ENCODE measurements at places on chromosomes 11 and 22.
A peak's percentile ranks its signal among the peaks of the same experiment; 100 is the strongest.

- DNase-seq, result no peak
These were observed 33.8 kb downstream of the TECTA start for GRCh38 chr11:121134741-121135312.

DNA sequence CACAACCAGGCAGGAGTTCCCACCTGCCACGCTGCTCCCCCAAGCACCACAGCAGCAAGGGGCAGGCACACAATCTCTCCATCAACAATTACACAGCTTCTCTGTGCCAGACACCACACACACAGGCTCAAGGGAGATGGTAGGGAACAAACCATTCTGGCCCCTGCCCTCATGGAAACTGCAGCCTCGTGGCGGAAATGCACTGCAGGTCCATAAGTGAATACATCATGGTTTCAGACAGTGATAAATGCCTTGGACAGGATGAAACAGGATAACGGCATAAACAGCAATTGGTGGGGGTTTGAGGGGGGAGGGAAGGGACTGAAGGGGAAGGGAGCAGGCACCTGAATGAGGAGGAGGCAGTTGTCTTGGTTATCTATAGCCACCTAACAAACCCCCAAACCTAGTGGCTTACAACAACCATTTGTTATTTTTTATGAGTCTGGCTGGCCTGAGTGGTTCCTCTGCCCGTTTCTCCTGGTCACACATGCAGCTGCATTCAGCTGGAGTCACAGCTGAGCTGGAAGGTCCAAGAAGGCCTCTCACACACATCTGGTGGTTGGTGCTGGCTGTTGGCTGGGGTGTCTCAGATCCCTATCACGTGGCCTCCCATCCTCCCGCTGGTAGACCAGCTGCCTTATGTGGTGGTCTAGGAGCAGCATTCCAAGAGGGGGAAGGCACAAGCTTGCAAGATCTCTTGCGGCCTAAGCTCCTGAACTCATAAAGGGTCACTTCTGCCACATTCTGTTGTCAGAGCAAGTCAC lies 15.0 kb upstream of the YWHAH start:
- no peak for DNase-seq

DNA sequence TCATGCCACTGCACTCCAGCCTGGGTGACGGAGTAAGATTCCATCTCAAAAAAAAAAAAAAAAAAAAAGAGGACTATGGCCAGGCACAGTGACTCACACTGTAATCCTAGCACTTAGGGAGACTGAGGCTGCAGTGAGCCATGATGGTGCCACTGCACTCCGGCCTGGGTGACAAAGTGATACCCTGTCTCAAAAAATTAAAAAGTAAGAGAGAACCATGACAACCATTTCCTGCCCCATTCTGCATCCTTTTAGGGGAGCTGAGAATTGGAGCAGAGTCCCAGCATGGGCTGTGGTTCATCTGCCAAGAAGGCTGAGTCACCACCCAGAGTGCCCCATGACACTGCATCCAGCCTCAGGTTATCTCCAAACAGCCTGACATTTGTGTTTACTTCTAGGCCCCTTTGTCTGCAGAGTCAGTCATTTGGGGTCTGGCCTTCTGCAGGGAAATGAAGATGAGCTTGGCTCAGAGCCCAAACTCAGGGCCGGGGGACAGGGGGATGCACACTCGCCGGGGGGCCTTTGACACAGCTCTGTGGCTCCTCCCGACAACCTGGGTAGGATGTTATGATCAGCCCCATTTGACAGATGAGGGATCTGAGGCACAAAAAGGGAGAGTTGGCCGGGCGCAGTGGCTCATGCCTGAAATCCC lies 4.7 kb downstream of the CSDC2 start:
- no peak for DNase-seq

- DNase-seq, result no peak
These were observed 84.2 kb downstream of the CTTN start for GRCh38 chr11:70482529-70482917.

DNA sequence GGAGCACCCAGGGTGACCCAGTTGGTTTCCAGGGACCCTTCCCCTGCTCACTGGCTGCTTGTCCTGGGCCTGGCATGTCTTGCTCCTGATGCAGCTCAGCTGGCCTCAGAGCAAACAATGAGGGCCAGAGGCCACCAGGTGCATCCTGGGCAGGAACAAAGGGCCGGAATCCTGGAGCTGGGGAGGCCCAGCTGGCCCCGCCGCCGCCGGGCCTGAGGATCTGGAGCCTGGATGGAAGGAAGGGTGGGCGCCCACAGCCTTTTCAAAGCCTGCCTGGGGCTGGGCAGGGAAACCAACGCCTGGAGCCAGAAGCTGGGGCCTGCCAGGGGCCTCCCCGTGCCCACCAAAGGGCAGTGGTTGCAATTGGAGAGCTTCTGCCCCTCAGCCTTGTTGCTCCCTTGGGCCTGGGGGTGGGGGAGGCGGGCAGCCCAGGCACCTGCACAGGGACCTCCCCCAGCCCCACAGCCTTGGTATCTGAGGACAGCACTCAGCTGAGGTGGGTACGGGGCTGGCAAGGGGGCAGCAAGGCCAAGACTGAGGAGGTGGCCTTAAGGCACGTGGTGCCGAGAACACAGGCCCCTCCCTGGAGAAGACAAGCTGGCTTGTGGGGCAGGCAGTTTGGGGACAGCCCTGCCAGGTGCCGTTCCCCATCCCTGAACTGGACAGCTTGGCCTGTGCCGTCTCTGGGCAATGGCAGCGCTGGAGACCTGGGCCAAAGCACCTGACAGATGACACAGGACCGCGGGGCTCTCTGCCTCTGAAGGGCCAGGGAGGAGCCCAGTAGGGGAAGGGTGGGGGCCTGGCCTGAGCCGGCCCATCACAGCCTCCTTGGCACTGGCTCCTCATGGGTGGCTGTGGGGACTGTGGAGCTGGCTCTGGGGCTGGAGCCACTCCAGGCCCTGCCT lies 7.1 kb upstream of the ADORA2A start:
- DNase-seq, result no peak

- no peak for DNase-seq
These were observed 288.1 kb upstream of the SORL1-AS1 start for GRCh38 chr11:121740902-121741301.

DNA sequence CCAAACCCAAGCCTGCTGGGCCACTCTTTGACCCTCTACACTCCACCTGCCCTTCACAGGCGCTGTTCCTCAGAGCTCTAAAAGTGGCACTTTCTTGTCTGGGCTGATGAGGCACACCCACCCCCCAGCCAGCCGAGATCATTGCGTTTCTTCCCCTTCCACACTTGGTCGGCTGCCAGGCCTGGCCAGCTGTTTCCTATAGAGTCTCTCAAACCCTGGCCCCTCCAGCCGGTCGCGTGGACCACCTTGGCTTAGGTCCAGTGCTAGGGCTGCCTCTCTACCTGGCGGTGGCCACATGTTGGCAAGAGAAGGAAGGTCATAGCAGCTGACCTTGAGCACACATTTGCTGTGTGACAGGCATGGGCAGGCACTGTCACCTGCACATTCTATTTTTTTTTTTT lies 60.6 kb downstream of the PPP6R2 start:
- no peak for DNase-seq

DNA sequence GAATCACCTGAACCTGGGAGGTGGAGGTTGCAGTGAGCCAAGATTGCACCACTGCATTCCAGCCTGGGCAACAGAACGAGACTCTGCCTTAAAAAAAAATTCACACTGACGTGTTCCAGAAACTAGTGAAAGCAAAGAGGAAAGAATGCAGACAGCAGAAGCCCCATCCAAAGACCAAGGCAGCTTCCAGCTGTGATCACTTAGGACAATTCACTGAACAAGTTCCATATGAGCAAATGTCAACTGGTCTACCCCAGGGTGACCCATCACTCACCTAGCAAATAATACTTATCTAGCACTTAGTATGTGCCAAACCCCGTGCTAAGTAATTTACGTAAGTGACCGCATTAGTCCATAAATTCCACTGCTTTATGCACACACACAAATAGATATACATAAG lies 138.9 kb downstream of the LARGE1 start:
- no peak for DNase-seq

GRCh38 chr11:88398372-88398771 lies 60.8 kb upstream of the CTSC start:
- DNase-seq, result no peak

GRCh38 chr11:8092587-8093424 lies 11.8 kb downstream of the TUB start:
- peak; percentile 40 for DNase-seq

DNA sequence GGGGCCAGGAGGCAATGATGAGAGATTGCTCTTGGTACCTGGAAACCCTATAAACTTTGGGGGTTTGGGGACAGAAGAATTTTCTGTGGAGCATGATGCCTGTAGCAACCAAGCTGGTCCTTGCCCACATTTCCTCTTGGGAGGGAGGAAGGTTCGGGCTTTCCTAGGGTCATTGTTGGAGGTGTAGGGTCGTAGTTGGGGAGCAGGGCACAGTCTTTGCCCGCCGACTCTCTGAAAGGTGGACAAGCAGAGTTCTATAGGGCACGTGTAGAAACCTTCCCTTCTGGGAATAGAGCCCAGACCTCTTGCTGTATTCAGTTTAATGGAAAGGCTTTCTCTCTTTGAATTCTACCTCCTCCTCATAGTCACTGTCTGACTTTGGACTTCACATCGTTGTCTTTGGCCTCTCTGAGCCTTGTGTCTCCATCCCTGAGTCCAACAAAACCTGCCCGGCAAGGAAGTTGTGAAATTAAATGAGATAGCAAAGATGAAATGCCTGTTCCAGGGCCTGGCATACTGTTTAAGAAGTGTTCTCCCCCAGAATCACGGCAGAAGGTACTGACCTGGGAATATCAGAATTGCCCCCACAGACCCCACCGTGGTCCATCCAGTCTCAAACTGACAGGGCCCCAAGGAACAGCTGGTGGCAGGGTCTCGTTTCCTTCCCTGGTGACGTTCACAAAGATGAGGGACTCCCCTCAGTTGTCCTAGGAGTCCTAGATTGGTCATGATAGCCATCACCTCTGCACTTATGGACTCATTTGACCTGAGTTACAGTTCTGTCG lies 1.6 kb downstream of the PRDM11 start:
- DNase-seq, result no peak

GRCh38 chr11:83044958-83045712 lies 26.6 kb downstream of the RAB30 start:
- DNase-seq, result no peak

- no peak for DNase-seq
These were observed at the start of gene PATE4 for GRCh38 chr11:125833016-125833415. PATE4 (plus strand) TSS chr11:125833316; CDS start chr11:125833360, 44 bp downstream.

GRCh38 chr22:38954414-38955043 lies 2.9 kb upstream of the APOBEC3A start:
- DNase-seq, result no peak

- DNase-seq, result no peak
These were observed 745.7 kb downstream of the FAM181B start for GRCh38 chr11:81987829-81988472.

DNA sequence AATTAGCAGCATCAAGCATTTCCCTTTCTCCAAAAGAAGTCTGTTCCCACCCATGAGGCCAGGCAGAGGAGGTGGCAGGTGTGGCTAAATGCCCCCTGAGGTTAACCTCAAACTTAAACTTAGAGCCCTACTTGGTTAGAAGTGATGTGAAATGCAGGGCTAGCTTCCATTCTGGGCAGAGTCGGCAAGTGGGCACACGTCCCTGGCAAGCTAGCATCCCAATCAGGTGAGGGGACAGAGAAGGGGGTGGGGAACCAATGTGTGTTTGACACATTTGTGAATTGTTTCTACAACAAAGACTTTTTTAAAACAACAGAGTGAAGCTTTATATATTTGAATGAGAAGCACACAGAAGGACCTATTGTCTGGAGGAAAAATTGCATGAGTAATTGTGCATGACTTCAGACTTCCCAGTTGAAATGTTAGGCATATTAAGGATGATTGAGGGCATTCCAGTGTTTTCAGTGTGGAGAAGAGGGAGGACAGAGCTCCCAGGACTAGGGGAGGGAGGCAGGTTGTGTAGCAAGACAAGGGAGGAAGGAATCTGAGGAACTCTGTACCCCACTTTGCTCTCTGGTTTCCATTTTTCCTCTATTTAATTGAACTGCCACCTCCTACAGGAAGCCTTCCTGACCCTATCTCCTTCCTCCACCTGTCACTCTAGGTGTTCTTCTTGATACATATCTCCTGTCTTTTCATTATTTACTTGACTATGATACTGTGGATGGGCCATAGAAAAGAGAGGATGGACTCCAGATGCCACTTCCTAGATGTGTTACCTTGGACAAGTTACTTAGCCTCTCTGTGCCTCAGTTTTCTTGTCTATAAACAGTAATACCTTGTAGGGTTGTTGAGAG lies 83.3 kb upstream of the PICALM start:
- no peak for DNase-seq

DNA sequence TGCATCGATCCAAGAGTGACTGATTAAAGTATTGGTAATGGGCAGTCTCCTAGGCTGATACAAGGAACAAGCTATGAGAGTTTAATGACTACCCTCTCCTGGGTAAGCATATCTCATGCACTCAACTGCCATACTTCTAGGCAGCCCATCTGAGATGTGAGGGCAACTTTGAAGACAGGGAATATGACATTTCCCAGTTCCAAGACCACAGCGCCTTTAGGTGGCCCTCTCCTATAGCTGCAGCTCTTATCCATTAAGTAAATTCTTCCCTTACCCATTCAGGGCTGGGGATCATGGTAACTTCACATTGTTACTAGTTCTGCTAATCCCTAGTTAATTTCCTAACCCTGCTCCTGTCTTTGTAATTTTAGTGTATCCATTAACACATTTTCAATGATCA lies 157.3 kb upstream of the CTSC start:
- no peak for DNase-seq

- no peak for DNase-seq
These were observed 189.6 kb downstream of the DSCAML1 start for GRCh38 chr11:117607449-117607848.

DNA sequence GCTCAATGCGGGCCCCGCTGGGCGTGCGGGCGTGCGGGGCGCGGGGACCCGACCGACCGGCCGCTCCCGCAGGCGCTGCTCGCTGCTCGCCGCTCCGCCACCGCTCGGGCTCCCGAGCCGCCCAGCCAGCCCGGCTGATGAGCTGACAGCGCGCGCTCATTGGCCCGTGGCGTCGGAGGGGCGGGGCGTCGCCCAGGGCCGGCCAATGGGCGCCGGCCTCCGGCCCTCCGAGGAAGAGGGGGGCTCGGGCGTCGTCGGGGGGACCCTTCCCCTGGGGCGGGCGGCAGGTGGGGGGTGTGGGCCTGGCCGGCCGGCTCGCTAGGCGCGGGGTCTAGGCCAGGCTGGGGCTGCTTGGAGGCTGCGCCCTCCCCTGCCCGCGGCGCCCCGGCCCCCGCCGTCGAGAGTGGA lies at the start of gene SCUBE1:
TSS of gene SCUBE1 (minus strand) at position 111 of the 408 bp plus-strand sequence. CDS start 111 bp downstream, outside the sequence.
- DNase-seq, result peak; percentile 60

Data from activated naive CD4-positive, alpha-beta T cell treated with anti-CD3 and anti-CD28 coated beads, Interleukin-2, amount 50 U/mL, for 16 hours (primary cell).